ENCODE measurements at places on chromosomes 2 and 18.

DNA sequence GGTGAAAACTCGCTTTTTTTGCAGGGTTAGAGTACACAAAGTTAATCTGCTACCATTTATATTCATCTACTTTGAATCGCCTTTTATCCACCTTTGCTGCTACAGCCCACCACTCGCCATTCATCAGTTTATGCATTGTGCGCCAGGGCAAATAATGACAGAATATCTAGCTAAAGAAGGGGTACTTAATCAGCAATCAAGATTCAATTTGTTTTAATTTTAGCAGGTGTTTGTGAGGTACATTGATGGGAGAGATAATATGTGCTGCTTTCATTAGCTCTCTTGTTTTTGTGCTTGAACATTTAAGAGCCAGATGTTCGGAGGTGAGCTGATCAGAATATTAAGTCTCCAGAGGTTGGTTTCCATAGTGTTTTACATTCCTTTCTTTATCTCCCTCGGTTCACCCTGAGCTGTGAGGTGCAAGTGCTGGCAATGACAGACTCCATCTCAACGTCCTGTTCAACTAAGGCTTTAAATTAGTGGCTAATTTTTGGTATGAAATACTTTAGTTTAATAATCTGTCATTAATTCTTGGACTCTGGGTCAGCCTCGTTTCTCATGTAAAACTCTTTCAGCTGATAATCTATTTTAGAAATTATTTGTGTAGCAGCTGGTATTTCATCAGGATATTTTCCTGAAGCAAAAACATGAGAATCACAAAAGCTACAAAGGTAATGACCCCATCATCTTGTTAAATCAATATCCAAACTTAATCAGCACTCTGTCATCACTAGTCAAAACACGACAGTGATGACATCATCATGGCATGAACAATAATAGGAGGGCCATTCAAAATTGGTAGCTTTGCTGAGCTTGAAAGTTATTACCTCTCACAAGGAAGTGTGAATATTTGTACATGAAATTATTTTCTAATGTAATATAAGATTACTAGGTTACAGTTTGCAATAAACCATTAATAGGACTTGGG, 479.9 kb upstream of the FANCL start:
- DNase-seq: no peak

GRCh38 chr2:38427936-38428335, 50.9 kb upstream of the ATL2 start:
- DNase-seq: no peak

DNA sequence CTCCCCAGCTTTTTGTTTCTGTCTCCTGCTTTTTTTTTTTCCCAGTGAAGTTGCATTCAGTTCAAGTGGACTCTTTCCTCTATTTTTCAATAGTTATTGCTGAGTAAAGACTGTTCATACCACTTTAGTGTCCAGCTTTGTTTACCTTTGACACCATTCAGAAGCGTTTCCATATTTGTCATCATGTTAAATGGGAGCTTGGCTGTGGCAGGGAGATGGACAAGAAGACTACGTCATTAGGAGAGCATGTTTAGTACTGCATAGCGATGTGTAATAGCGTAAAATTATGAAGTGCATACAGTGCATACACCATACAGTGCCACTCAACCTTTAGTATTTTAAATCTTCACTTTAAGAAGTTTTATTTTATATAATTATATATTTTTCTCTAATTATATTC, 655.9 kb downstream of the DCC start:
- no peak for DNase-seq

DNA sequence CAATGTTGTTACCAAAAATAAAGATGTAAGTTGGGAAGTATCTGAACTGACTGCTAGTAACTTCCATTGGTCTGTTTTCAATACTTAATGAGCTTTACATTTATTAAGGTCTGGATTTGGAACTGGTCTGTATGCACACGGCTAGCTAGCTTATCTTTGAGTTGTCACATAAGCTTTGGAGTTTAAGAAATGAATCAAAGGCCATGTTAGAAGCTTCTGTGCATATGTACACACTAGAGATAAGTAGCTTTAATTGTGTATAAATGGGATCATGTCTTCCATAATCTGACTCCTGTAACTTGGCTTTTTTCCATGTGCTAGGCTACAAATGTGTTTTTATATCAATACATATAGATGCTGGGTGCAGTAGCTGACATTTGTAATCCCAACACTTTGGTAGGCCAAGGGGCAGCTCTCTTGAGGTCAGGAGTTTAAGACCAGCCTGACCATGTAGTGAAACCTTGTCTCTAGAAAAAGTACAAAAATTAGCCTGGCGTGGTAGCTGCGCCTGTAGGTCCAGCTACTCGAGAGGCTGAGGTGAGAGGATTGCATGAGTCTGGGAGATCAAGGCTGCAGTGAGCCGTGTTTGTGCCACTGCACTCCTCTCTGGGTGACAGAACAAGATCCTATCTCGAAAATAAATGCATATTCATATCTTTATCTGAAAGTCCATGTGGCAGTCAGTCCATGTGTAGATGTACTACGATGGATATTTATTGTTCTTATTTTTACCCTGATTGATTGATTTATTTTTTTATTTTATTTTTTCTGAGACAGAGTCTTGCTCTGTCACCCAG, 27.2 kb downstream of the ATIC start:
- no peak for DNase-seq

GRCh38 chr2:240162939-240163714, 22.7 kb upstream of the OTOS start:
- no peak for DNase-seq

DNA sequence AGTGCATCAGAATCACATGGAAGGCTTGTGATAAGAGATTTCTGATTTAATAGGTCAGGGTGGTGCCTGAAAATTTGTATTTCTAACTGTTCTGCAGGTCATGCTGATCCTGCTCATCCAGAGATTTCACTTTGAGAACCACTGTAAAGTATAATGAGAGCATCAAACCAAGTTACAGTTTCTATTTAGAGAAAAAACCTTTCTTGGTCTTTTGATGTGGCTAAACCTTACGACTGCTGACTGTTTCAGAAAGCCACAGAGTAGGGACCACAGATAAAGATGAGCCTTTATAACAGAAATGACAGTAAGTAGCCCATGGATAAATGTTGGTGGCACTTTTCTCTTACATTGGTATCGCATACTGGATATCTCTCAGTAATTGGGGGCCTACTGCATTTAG, 109.4 kb upstream of the FANCL start:
- DNase-seq: no peak

GRCh38 chr18:79606621-79607331, 72.8 kb upstream of the CTDP1 start:
- DNase-seq: no peak

DNA sequence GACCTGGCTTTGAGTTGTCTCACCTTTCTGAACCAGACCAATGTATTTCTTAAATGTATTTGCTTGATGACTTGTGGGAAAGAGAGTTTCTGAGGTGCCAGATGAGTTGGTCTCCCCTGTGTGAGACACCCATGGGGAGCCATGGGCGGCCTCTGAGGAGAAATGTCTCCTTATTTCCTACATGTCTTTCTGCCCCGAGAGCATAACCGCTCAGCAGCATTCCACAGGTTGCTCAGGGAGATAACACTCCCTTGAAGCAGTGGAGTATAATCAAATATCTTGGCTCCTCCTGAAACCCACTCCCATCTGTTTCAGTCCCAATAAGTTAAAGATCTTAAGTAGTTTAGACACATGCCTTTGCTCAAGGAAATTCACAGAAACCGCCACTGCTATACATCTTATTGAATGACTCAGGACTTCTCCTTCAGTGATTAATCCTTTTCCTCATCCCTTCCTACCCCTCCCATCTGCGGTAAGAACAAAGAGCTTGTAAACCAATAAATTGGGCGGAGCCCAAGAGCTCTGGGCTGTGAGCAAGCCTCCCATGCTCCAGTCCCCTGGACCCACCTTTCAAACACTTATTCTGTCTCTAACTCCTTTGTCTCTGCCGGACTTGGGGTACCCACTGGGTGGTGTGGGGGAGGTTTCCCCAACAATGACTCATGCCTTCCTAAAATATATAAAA, 285.5 kb upstream of the LRRTM4 start:
- no peak for DNase-seq

DNA sequence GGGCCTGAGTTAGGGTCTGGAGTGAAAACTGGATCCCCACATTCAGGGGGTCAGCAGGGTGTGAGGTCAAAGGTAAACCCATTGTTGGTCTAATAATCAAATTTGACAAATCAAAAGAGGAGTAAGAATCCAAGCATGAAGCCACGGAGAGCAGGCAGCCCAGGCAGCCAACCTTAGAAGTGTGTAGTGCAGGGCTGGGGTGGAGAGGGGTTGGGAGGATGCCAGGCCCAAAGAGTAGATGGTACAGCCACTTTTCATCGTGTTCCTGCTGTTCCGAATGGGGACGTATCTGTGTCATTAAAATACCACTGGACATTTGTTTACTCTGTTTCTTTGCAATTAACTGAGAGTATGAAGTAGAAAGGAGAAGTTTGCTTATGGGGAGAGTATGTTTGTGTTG, 16.5 kb upstream of the SPTBN1 start:
- no peak for DNase-seq

DNA sequence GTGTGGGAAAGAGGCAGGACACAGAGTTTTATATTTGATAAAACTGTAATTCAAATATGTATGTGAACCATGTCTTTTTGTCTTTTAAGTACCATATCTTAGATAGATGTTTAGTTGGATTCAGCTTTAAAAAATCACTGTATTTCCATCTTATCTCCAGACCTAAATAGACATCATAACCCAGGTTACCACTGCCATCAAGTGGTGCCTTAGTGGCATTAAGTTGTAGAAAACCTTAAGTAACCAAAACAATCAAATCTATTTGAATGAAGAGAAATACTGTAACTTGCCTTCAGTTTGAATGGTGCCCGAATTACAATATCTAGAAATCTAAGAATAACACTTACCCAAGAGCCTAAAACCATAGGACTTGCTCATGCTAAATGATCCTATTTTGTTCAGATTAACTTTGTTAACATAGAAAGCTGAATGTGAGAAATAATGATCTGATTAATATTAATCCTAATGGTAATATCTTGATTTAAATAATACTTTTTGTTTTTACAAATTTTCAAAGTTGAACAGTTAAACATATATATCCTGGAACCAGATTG, 92.5 kb upstream of the MAP2 start:
- no peak for DNase-seq

- DNase-seq: no peak
Observed at GRCh38 chr2:200170221-200170620, 136.3 kb upstream of the SPATS2L start.

DNA sequence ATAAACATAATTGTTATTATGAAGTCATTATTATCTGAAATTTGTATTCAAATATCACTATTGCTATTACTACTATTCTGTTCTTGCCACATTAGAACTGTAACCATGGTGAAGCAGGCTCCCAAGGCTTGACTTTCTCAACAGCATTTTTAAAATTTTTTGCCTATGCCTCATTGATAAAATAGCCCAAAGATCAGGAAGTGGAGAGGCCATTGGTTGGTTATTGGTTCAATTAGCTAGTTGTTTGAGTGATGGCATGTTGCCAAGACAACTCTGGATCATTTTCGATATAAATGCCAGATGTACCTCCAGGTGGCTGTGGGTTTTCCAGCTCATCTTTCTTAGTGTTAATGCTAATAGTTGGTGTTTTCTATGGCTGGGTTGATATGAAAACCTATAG, 513.5 kb downstream of the TRIB2 start:
- no peak for DNase-seq

DNA sequence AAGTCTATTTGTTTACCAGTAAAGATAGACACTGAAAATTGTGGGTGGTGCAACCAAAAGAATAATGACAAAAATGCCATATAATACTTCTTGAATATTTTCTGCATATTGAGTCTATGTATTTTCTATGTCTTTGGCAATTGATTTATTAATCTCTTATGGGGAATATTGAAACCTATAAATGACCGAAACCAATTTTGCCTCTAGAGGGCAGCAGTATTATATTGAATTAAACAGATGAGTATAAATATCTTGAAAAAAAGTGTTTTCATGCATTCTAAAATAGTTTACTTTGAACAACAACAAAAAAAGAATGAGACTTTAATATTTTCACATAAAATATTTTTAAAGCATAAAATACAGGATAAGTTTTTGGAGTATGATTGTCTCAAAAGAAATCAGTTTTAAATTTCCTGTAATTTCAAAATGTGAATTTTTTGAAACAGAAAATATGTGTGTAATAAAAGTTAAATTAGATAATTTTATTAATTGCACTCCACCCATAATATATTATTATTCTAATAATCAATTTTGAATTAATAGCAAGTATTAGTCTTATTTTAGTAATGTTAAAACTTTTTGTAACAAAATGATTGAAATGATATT, 49.9 kb upstream of the CALCRL start:
- DNase-seq: no peak

GRCh38 chr2:229409751-229410181, 138.7 kb upstream of the PID1 start:
- DNase-seq: no peak

DNA sequence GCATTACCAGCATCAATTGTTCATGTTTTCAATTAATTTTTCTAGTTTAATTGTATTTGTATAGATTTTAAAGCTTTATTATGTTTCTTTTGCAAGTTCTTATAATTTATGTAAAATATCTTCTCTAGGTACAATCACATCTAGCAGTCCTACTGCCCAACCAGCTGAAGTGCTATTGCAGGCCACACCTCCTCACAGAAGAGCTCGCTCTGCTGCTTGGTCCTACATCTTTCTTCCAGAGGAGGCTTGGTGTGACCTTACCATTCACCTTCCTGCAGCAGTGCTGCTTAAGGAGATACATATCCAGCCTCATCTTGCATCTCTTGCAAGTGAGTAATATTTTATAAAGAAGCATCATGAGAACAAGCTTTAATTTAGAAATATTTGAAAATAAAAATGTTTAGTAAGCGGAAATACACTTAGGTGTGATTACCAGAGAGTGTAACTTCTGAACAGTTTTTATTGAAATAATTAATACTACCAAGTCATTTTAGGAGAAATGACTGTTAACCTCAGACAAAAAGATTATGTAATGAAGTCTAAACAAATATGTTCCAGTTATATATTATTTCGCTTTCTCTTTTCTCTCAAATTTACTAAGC, 122.9 kb upstream of the TTC27 start:
- DNase-seq: no peak

- no peak for DNase-seq
Observed at GRCh38 chr2:56084111-56084901, 99.5 kb upstream of the CCDC85A start.

DNA sequence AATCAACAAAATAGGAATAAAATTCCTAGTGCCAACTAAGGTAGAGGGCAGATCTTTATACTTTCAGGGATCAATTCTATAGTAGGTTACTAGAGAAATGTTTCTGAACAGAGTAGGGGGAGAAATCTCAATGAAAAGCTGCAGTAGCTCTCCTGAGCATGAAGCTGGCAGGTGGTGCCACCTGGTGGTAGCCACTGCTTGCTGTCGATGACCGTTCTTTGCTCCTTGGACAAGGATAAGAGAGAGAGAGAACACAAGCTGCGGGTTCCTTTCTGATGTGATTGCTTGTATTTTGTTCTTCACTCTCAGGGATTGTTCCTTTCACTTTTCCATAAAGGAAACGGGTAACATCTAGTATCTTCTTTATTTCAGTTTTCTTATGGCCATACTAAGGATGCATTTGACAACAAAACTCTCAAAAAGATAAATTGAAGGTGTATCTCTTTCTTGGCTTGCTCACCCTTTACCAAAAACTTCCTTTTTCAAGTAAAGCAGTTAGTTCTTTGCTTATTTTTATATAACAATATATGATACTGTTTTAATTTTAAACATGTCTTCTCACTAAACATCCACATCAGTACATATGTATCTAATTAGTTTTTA, 18.6 kb upstream of the MRPL19 start:
- DNase-seq: peak; percentile 20

- DNase-seq: no peak
Observed at GRCh38 chr2:198129609-198130008, 325.2 kb downstream of the PLCL1 start.

GRCh38 chr18:33583901-33584300, 5.9 kb downstream of the ASXL3 start:
- DNase-seq: no peak

Data from central memory CD4-positive, alpha-beta T cell (primary cell).